ENCODE measurements at places on chromosomes 7 and 10. TPM values are rescaled to one million over a fixed set of nuclear protein-coding genes. Genes with fewer than 3 reads are reported as not detected.
A peak's percentile ranks its signal among the peaks of the same experiment; 100 is the strongest.

DNA sequence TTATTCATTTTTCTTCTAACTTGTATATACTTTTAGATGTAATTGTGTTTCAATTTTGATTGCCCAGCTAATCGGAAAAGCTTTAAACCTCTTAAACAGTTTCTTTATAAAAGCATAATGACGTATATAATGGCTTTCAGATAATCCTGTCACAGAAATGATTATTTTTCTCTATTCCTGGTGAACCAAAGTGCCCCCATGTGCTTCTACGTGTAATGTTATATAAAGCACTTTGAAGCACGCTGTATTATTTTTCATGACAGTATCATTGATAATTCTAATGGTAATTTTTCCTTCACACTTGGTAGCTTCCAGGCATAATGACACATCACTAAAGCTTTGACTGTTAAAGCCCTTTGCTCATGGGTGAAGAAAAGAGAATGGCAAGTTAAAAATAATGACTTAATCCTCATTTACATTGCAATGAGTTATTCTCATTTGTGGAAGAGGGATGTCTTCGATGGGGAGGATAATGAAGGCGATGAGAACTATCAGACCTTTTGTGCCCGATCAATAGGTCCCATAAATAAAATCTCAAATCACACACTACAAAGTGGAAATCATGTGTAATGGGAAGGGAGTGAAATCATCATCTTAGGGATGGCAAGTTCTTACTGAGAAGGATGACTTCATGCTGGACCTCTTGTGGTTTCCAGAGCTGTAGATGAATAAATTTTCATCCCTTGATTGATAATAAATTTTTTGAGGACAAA is 460.1 kb downstream of the DPP6 start:
- no peaks in the 10 kb centered on the region for H3K4me1 ChIP-seq
- no peaks in the 10 kb centered on the region for H3K36me3 ChIP-seq
- no peaks in the 10 kb centered on the region for H3K27me3 ChIP-seq

- peaks cover 5% of the 10 kb centered on the region for H3K36me3 ChIP-seq
- no peak overlapping the region for H3K4me3 ChIP-seq
Measured at GRCh38 chr7:150897502-150898474, 45.5 kb downstream of the AOC1 start.

The CPVL gene
- total RNA-seq: 1.4 TPM

GRCh38 chr7:66921918-66922486 is 977 bp downstream of the TMEM248 start:
- DNase-seq: no peak
- no peaks in the 10 kb centered on the region for H3K27me3 ChIP-seq
- H3K36me3 ChIP-seq: peaks cover 18% of the 10 kb centered on the region
- H3K4me1 ChIP-seq: peaks cover 21% of the 10 kb centered on the region
- peak overlapping the region; percentile 97 for H3K27ac ChIP-seq

DNA sequence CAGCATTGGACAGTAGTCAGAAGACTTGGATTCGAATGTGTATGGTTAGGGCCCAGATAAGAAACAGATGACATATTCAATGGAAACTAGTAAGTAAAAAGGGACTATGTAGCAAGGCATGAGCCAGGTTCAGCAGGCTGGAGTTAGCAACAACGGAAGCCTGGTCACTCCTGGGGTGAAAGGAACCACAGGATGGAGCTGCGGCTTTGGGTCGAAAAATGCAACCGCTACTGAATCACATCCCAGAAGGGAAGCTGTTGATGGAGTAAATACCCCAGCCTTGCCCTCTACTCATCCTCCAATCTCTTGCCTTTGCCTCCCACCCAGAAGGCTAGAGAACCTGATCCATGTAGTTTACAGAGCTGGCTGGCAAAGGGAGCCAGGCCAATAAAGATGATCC is 37.5 kb upstream of the EGR2 start:
- H3K27me3 ChIP-seq: no peaks in the 10 kb centered on the region
- DNase-seq: peak; percentile 83
- no peaks in the 10 kb centered on the region for H3K36me3 ChIP-seq

DNA sequence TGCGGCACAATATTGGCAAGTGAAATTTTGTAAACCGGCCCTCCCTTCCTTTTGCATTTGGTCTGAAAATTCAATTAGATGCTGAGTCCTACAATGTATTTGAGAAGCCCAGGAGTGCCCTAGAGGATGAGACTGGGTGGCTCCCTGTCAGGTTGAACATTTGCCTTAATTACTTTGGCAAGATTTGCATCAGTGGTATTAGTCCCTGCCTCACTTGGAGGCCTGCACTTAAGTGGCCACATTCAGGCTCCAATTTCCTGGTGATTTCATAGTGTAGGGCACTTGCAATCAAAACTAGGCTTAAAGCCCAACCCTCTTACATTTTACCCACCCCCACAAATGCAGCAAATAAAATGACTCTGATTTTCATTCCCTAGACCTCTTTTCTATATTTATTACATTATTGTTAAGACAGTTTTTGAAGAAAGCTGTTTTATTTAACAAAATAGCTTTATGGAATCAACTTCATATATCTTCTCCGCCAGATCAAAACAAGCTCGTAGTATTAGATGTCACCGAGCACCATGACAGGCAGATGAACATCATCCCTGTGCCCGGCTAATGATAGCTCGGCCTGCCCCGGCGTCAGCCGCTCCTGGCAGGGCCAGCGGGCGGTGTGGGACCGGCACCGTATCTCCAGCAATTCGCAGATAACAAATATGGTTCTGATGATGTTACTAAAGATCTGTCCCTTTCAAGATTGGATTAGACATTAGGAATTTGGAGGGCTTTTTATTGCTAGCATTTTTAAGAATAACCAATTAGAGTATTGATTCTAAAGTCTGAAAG is 73.6 kb downstream of the EGFR start:
- H3K27me3 ChIP-seq: peaks cover 16% of the 10 kb centered on the region
- H3K36me3 ChIP-seq: no peaks in the 10 kb centered on the region
- peaks cover under 1% of the 10 kb centered on the region for H3K4me1 ChIP-seq
- H3K27ac ChIP-seq: no peak overlapping the region

The UPF2 gene
- 39.6 TPM for total RNA-seq

The TRIM74 gene
- total RNA-seq: 0.78 TPM

GRCh38 chr10:44857363-44858016 is 53.6 kb upstream of the TMEM72 start:
- H3K27me3 ChIP-seq: peaks cover 4% of the 10 kb centered on the region
- H3K4me3 ChIP-seq: no peak overlapping the region
- H3K4me1 ChIP-seq: no peaks in the 10 kb centered on the region
- H3K36me3 ChIP-seq: no peaks in the 10 kb centered on the region
- no peak overlapping the region for H3K27ac ChIP-seq

DNA sequence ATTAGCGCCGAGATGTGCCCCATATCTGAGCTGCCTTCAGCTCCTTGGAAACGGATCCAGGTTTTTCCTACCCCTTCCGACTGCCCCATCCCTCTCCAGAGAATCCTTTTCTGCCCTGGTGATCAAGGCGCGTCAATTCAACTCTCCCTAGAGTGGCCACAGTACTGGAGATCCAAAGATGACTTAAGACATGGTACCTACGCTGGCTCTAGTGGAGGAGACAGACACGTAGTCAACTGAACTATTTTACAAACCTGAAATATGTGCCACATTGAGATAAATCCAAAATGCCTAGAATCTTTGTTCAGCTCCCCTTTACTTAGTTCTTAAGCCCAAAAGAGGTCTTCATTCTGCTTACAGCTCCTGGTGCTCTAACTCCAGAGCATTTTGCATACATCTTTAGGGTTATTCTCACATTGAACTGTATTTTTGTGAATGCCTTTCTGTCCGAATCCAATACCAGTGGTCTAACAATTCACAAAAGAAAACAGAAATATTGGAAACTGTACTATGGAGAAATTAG is 444 bp upstream of the TNPO3 start:
- H3K4me1 ChIP-seq: peaks cover 30% of the 10 kb centered on the region
- peak overlapping the region; percentile 99 for H3K27ac ChIP-seq
- DNase-seq: no peak
- peaks cover 6% of the 10 kb centered on the region for H3K36me3 ChIP-seq
- H3K4me3 ChIP-seq: peak overlapping the region; percentile 97

The C10orf67 gene
- not detected for total RNA-seq

Data from natural killer cell treated with Interleukin-12 subunit alpha and Interleukin-12 subunit beta and Interleukin-15 and Interleukin-18, amount 100 ng/mL, for 72 hours (primary cell).